ENCODE measurements at places on chromosomes 1 and 21.
A peak's percentile ranks its signal among the peaks of the same experiment; 100 is the strongest.

- no peak for DNase-seq
Observed at GRCh38 chr21:29149808-29150425, 19.5 kb downstream of the MAP3K7CL start.

- no peak for DNase-seq
Observed at GRCh38 chr1:33257207-33257771, 997 bp downstream of the ZNF362 start.

GRCh38 chr1:145858238-145858900 lies 512 bp downstream of the PIAS3 start:
- DNase-seq = no peak

- no peak for DNase-seq
Observed at GRCh38 chr1:28170001-28170596, 6.4 kb downstream of the PTAFR start.

- DNase-seq = no peak
Observed at GRCh38 chr1:209899948-209900347, 38.1 kb upstream of the SYT14 start.

DNA sequence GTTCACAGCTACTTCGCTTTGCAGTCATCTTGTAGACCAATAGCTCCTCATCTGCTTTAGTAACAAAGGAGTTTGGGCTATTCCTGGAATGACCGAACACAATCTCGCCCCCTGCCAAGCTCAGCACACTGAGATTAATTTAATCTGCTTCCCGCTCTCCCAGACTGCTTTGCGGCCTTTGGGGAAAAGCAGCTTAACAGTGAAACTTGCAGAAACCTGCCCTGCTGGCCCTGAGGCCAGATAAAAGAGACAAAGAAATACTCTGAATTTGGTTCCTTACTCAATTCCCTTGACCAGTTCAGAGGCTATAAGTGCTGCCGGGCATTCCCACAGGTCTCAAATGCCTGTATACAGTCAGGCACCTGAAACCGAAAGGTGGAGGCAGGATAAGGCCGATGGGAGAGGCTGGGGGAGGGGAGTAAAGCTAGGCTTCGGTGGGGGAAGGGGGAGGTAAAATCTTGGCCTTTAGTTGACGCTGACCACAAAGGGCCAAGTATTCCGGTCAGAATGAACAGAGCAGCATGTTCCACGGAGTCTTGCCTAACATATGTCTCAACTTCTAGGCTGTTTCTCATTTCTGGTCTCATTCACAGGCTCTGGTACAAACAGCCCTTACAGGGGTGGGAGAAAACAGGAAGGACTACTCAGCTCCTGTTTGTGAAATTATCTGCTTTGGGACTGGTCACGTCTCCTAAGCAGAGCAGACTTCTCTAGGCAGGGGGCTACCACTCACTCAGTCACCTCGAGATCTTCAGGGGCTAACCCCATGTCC lies 17.7 kb upstream of the A3GALT2 start:
- DNase-seq = no peak

- DNase-seq = no peak
Observed at GRCh38 chr1:78619032-78619431, 1.2 kb upstream of the IFI44L start.

DNA sequence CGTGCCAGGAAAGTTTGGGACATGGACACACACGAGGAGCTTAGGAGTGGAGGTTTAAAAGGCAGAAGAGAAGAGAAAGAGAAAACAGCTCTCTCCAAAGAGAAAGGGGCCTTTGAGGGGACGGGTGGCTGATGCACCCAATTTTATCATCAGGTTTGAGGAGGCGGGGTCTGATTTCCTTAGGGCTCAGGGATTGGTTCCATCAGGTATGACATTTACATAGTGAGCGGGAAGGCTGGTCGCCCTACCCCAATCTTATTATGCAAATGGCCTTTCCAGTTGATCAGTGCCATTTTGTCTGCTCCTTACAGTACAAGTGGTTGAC lies 749.1 kb upstream of the TPTE start:
- DNase-seq = no peak

- no peak for DNase-seq
Observed at GRCh38 chr1:246482805-246483568, 24.1 kb downstream of the SMYD3 start.

DNA sequence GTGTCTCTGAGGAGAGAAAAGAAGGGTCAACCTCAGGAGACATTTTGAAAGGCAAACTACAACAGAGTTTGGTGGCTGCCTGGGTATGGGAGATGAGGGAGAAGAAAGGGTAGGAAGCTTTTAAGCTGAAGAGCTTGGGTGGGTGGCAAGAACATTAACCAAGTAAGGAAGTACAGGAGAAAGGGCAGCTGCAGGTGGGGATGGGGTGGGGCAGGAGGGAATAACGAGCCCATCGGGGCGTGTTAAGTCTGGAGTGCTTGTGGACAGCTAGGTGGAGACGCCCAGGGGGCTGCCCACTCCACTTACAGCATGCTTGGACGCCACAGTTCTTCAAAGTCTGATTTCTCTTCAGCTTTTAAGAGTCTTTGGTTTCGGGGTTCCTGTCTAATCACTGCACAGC lies 42.8 kb downstream of the TTC13 start:
- DNase-seq = no peak

DNA sequence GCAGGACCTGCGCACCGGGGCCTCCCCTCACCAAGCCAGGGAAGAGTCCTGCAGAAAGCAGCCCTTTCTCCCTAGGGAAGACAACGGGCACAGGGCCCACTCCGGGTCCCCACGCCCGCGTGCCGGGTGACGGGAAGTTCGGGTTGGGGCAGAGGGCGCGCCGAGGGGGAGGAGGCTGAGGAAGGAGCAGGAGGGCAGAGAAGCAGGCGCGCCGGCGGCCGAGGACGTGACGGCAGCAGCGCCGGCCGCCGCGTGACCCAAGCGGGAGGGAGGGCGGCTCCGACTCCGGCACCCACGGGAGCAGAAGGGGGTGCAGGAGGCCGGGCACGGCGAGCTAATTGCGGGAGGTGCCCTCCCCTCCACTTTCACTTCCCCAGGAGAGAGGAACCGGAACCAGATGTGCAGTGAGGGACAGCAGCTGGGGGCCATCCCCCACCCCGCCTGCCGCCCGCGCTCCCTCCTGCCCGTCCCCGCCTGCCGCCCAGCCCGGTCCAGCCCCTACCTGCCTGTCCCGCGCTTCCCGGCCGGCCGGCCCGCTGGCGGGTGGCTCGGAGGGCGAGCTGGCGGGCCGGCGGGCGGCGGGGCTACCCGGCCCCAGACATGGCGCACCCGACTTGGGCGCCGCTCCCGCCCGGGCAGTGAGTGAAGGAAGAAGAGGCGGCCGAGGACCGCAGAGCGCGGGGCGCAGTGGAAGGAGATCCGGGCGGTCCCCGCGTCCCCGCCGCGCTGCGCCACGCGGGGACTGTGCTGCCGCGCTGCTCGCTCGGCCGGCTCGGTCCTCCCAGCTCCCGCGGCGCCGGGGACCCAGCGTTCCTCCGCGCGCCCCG lies 510 bp downstream of the DENND4B start:
- no peak for DNase-seq

GRCh38 chr1:107473065-107473464 lies 332.2 kb downstream of the NTNG1 start:
- DNase-seq = no peak

DNA sequence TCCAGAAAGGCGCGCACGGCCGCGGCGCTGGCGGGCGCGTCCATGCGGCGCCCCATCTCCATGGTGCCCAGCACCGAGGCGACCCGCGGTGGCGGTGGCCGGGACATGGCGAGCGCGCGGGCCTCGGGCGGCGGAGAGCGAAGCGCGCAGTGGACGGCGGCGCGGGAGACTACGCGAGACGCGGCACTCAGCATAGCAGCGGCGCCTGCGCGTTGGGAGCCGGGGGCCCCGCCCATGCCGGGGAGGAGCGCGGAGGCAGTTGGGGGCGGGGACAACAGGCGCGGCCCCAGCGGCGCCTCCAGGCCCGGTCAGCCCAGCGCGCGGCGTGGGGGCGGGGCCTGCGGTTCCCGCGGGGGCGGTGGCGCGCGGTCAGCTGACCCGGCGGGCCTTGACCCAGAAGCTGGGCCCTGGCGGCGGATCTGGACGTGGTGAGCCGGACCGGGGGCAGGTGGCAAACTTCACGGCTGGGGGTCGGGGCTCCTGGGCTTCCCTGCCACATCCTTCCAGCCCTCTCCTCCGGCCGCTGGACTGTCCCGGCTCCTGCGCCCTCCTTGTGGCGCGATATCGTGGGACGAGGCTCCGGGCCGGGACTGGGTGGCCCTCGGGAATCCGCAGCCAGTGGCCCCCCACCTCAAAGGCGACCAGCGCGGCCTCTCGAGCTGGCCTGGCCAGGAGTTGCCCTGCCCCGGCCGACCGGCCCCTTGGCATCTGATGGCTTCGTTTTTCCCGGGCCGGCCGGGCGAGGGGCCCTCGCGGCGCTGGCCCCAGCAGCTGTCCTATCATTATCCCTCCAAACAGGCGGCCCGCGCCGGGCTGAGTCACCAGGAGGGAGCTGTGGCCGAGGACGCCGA lies at the start of the genes AKR7A2 and SLC66A1:
Gene AKR7A2 (minus strand): TSS at position 214 of the 851 bp plus-strand sequence. CDS start 20 bp downstream, at position 194.
Gene SLC66A1 (plus strand): TSS at position 396 of the 851 bp plus-strand sequence. CDS start 5,352 bp downstream, outside the sequence.
- peak; percentile 90 for DNase-seq

DNA sequence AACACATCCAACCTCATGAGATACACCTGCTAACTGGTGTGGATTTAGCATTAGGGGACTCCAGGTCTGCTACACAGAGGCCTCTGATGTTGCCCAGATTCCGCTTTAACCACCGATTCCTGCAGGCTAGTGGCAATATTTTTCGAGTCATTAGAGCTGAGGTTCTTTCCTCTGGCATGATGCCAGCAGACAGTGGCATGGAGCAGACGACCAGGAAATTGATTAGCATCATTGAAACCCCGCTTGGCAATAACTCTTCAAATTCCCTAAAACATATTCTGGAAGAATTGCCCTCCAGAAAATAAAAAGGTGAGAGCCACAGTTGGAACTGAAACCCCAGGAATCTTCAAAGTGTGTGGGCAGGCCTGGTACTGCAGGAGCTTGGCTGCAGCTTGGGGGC lies 28.4 kb upstream of the ETV3 start:
- no peak for DNase-seq

- DNase-seq = no peak
Observed at GRCh38 chr21:45853703-45854342, 127.7 kb upstream of the COL6A1 start.

GRCh38 chr21:42479582-42479981 lies 16.4 kb downstream of the RSPH1 start:
- DNase-seq = no peak
